H7 (cell line): ENCODE measurements at places on chromosomes 12 and 14. TPM values are rescaled to one million over a fixed set of nuclear protein-coding genes. Genes with fewer than 3 reads are reported as not detected.

Gene LHX5
- total RNA-seq, result 0.07 and 0.85 TPM in 2 replicates

Gene SOAT2
- not detected in 2 replicates for total RNA-seq

Gene LMNTD1
- 2.8 TPM in 1 of 2 replicates, not detected in the other for total RNA-seq

Gene GRIP1
- 73.8 and 131 TPM in 2 replicates for total RNA-seq

Gene DLGAP5
- total RNA-seq, result 102 and 147 TPM in 2 replicates

Gene ADAM21
- total RNA-seq, result 0.03 TPM in 1 of 2 replicates, not detected in the other

Gene CLEC9A
- not detected in 2 replicates for total RNA-seq

Gene DYNLL1
- total RNA-seq, result 215 and 313 TPM in 2 replicates

Gene SMIM41
- total RNA-seq, result not detected in 2 replicates

Gene SHMT2
- 355 and 399 TPM in 2 replicates for total RNA-seq

Gene NOPCHAP1
- total RNA-seq, result 17.5 and 19.3 TPM in 2 replicates

Gene SYNDIG1L
- total RNA-seq, result 0.48 and 0.76 TPM in 2 replicates

Gene CLEC4E
- 0.07 TPM in 1 of 2 replicates, not detected in the other for total RNA-seq

Gene AVPR1A
- total RNA-seq, result 0.03 TPM in 1 of 2 replicates, not detected in the other

Gene KCNA5
- total RNA-seq, result 0.85 and 1.7 TPM in 2 replicates

Gene MGST1
- total RNA-seq, result 108 and 120 TPM in 2 replicates

Gene TSPAN11
- total RNA-seq, result 0.42 and 0.67 TPM in 2 replicates

Gene KRT4
- total RNA-seq, result not detected in 2 replicates

Gene SERPINA3
- total RNA-seq, result not detected in 2 replicates

Gene CFAP251
- total RNA-seq, result 0.15 and 0.24 TPM in 2 replicates
